Activated T-cell treated with anti-CD3 and anti-CD28 coated beads, Interleukin-2, amount 50 U/mL, for 4 hours (primary cell): ENCODE measurements at places on chromosomes 6 and 20.

DNA sequence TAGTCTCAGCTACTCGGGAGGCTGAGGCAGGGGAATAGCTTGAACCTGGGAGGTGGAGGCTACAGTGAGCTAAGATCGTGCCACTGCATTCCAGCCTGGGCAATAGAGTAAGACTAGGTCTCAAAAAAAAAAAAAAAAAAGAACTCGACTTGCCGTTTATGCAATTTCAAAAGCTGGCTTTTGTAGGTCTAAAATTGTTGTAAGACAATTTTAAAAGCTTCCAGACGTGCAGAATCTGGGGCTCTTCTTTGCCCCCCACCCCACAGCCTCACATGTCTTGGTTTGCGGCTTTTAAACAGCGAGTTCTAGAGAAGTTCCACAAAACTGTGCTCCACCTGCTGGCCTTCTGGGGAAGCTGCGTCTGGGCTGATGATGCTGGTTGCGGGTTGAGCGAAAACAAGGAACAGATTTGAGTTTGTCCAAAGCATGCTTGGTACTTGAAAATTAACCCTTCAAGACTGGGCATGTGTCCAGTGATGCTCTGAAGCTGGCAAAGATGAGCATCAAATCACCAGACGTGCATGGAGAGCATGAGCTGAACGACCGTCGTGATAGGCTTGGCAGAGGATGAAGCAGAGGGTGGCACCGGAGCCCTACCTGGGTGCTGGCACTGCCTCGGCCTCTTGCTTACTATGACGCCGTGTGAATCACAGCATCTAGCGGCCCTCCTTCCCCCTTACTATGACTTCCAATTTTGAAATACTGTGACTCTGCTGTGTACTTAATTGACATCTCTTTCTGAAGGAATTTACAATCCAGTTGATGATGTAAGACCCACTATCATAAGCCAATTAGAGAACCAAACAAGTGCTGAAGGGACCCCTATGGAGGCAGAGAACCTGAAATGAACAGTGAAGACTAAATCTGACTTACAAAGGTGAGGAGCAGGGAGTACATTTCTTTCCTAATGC is 171.4 kb downstream of the GMPR start:
- peak; percentile 46 for DNase-seq

DNA sequence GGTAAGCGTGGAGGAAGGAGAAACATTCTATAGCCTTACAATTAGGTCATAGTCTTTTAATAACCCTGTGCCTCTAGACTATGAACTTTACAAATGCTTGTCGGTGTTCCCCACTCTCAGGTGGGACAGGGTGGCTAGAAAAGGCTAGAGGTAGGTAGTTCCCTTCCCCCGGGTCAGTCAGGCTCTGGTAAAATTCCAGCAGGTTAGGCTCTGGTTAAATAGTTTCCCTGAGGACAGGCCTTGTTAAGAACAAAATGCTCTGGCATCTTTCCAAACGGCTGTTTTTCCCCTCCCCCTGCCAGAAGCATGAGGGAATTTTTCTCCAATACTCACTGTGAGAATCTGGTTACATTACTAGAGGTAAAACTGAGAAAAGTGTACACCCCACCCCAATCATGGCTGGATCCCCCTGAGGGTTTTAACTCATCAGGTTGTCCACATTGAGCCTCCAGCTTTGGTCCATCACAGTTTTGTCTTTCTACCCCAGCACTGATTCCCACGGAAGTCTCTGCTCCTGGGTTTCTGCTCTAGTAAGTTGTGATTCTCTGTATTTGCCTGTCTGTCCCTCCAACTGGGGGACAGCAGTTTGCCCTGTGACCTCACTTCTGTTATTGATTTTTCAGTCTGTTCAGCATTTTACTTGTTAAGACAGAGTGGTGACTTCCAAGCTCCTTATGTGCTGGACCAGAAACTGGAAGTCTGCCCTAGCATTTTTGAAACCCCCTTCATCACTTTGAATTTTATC is 84.7 kb upstream of the ADGRF1 start:
- DNase-seq, result no peak

- DNase-seq, result no peak
These were observed 6.2 kb downstream of the CSE1L start for GRCh38 chr20:49052334-49052733.

- DNase-seq, result no peak
These were observed 396.0 kb upstream of the BTBD3 start for GRCh38 chr20:11521476-11522365.

GRCh38 chr6:53852805-53853204 is 58.0 kb downstream of the LRRC1 start:
- no peak for DNase-seq

- DNase-seq, result no peak
These were observed 63.9 kb downstream of the FHL5 start for GRCh38 chr6:96626759-96627364.

- no peak for DNase-seq
These were observed 3.0 kb upstream of the CCN2 start for GRCh38 chr6:131954059-131954774.

DNA sequence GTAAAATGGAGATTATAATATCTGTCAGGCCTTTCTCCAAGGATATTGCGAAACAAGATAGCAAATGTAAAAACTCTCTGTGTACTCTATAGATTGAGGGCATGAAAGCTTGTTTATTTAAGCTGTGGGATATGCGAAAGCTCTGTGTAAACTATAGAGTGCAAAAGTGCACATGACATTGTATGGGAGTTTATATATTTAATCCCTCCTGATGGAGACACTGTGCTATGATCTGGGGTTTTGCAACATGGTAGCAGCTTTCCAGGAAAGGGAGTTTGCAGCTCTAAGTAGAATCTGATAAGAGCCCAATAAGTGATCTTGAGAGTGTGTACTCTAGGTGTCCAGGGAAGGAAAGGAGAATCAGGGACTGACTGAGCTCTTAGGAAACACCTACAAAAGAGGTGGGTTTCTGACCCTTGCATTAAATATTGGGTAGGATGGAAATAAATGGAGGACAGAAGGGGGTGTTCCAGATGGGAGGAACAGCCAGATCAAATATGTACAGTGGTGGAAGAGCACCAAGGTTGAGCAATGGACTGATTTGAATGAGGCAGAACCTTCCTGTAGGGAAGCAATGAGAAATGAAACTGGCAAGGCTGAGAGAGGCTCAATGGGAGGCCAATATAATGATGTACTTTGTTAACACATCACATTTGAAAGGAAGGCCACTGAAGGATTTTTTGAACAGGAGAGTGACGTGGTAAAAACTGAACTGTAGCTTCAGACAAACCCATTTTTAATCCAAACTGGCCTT is 450.1 kb downstream of the GJA1 start:
- DNase-seq, result no peak
